Endodermal cell (in vitro differentiated cells): ENCODE measurements at places on chromosomes 12 and 14. TPM values are rescaled to one million over a fixed set of nuclear protein-coding genes. Genes with fewer than 3 reads are reported as not detected.

DNA sequence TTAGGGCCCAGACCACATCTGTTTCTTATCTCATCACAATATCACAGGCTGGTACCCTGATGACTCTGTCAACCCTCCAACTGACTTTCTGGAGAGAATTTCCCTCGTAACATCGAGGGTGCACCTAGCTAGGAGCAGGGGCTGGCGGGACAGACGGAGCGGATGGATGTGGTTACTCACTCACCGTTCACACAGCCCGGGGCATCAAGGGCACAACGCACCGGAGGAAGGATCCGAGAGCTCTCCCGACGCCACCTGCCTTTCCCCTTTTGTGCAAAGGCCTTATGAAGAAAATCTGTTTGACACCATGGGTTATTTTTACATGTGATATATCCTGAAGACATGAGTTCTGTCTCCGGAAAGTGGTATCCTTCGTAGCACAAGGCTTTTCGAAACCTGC, 31.4 kb downstream of the SLC15A4 start:
- H3K27me3 ChIP-seq, result no peaks in the 10 kb centered on the region
- DNase-seq, result peak; percentile 43
- H3K4me1 ChIP-seq, result peaks cover 10% of the 10 kb centered on the region

- H3K27me3 ChIP-seq, result peaks cover 41% of the 10 kb centered on the region
- H3K27ac ChIP-seq, result no peak overlapping the region
- no peaks in the 10 kb centered on the region for H3K36me3 ChIP-seq
- no peak for DNase-seq
- no peaks in the 10 kb centered on the region for H3K4me1 ChIP-seq
Observed at GRCh38 chr14:33611405-33612196, 339.3 kb downstream of the EGLN3 start.

Gene C12orf50
- total RNA-seq, result 0.35 TPM in 1 of 3 replicates, not detected in the others

GRCh38 chr14:52021957-52022600, 32.7 kb downstream of the RTRAF start:
- H3K27me3 ChIP-seq, result no peaks in the 10 kb centered on the region
- H3K4me1 ChIP-seq, result peaks cover 8% of the 10 kb centered on the region
- DNase-seq, result no peak
- no peak overlapping the region for H3K4me3 ChIP-seq

- no peaks in the 10 kb centered on the region for H3K36me3 ChIP-seq
- no peaks in the 10 kb centered on the region for H3K27me3 ChIP-seq
- H3K27ac ChIP-seq, result no peak overlapping the region
- H3K4me1 ChIP-seq, result no peaks in the 10 kb centered on the region
- DNase-seq, result no peak
Observed at GRCh38 chr14:106209755-106210154, 683.4 kb downstream of the TMEM121 start.

Gene A2M
- total RNA-seq, result 0.23 to 0.66 TPM in 2 of 3 replicates, not detected in the other

- H3K36me3 ChIP-seq, result peaks cover 54% of the 10 kb centered on the region
- no peak overlapping the region for H3K27ac ChIP-seq
- no peaks in the 10 kb centered on the region for H3K27me3 ChIP-seq
- H3K4me1 ChIP-seq, result no peaks in the 10 kb centered on the region
Observed at GRCh38 chr12:19482551-19483109, 43.3 kb downstream of the AEBP2 start.

Gene LRTM2
- total RNA-seq, result 0.40 TPM in 1 of 2 replicates, not detected in the other

DNA sequence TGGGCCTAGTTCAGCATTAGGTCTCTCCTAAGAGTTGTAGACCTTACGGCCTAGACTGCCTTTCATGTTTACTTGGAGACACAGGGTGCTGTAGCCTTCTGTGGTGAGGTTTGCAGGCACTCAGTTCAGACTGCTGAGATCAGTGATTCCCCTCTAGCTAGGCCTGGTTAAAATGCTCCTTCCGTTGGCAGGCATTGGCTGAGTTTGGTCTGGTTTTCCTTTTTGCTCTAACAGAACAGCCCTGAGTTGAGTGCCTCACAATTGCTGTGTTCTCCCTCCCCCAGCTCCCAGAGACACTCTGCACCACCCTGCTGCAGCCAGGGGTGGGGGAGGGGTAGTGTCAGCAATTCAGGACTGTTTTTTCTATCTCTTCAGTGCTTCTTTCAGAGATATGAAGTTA, 178.9 kb upstream of the DYRK2 start:
- no peak overlapping the region for H3K4me3 ChIP-seq
- H3K4me1 ChIP-seq, result peaks cover 6% of the 10 kb centered on the region
- H3K27me3 ChIP-seq, result no peaks in the 10 kb centered on the region

- no peak overlapping the region for H3K27ac ChIP-seq
- no peaks in the 10 kb centered on the region for H3K36me3 ChIP-seq
- H3K4me3 ChIP-seq, result no peak overlapping the region
- H3K4me1 ChIP-seq, result no peaks in the 10 kb centered on the region
- DNase-seq, result peak; percentile 61
- H3K27me3 ChIP-seq, result no peaks in the 10 kb centered on the region
Observed at GRCh38 chr14:88181072-88181471, 142.0 kb downstream of the KCNK10 start.

- H3K27me3 ChIP-seq, result no peaks in the 10 kb centered on the region
- H3K27ac ChIP-seq, result no peak overlapping the region
- no peak overlapping the region for H3K4me3 ChIP-seq
- H3K4me1 ChIP-seq, result no peaks in the 10 kb centered on the region
Observed at GRCh38 chr12:47124451-47124850, 44.7 kb upstream of the AMIGO2 start.

DNA sequence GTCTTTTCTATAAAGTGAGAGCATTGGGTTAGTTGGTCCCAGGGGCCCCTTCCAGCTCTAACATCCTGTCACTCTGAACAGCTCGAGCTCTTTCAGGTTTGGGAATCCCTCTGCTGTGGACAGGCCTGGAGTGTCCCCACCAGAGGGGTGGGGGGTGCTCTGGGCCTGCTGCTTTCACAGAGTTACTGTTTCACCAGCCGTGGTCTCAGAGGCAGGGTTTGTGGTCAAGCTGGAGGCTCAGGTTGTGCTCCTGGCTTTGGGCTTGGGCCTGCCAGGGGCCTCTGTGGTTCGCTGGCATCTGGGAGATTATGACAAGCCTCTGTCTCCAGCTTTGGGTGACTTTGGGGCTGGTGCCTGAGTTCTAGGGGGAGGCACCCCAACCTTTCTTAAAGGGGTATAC, 59.6 kb downstream of the FBXL14 start:
- H3K27me3 ChIP-seq, result peaks cover 82% of the 10 kb centered on the region
- DNase-seq, result peak; percentile 37
- H3K4me3 ChIP-seq, result no peak overlapping the region
- no peaks in the 10 kb centered on the region for H3K36me3 ChIP-seq

DNA sequence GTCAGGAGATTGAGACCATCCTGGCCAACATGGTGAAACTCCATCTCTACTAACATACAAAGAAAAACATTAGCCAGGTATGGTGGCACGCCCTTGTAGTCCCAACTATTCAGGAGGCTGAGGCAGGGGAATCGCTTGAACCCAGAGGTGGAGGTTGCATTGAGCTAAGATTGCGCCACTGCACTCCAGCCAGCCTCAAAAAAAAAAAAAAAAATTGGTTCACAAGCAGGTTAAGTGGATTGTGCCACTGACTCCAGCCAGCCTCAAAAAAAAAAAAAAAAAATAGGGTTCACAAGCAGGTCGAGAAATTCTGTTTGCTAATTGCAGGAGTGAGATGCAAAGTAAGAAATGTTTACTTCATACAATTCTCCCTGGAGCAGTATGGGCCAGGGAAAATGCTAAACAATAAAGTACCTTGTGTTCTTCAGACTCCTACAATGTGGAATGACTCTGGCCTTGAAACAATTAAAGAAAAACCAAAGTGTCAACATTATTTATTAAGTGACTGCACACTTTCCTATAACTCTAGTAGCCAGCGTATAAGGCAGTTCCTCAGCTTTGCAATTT, 6.1 kb downstream of the EDDM3B start:
- H3K36me3 ChIP-seq, result no peaks in the 10 kb centered on the region
- DNase-seq, result no peak
- H3K4me1 ChIP-seq, result no peaks in the 10 kb centered on the region

Gene MYO1H
- not detected in 3 replicates for total RNA-seq

GRCh38 chr12:93853698-93854478, 176.7 kb downstream of the CRADD start:
- no peak for DNase-seq
- no peak overlapping the region for H3K4me3 ChIP-seq
- H3K4me1 ChIP-seq, result peaks cover 13% of the 10 kb centered on the region

DNA sequence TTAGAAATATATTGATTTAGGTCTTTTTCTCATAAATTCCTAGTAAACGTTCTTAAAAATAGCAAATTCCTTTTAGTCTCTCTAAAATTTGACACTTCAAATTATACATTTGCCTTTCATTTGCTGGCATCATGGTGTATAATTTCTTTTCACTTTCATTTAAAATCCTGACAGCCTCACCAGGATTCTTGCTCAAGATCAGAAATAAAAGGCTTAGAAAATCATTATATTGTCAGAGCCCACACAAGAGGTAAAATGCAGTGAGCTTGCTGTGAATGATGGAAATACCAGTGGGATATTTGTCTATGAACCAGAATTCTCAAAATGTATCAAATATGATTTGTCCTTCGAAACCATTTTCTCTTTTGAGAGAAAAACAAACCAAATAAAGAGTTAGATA, 78.2 kb upstream of the PIK3C2G start:
- no peaks in the 10 kb centered on the region for H3K36me3 ChIP-seq
- DNase-seq, result no peak
- H3K4me3 ChIP-seq, result no peak overlapping the region
- H3K27me3 ChIP-seq, result peaks cover 19% of the 10 kb centered on the region

GRCh38 chr14:30861200-30861599, 13.2 kb upstream of the COCH start:
- no peaks in the 10 kb centered on the region for H3K4me1 ChIP-seq
- no peaks in the 10 kb centered on the region for H3K27me3 ChIP-seq
- H3K36me3 ChIP-seq, result no peaks in the 10 kb centered on the region
- H3K4me3 ChIP-seq, result no peak overlapping the region

Gene BDKRB2
- total RNA-seq, result 0.61 to 1.5 TPM (median 1.1 TPM) in 3 replicates

DNA sequence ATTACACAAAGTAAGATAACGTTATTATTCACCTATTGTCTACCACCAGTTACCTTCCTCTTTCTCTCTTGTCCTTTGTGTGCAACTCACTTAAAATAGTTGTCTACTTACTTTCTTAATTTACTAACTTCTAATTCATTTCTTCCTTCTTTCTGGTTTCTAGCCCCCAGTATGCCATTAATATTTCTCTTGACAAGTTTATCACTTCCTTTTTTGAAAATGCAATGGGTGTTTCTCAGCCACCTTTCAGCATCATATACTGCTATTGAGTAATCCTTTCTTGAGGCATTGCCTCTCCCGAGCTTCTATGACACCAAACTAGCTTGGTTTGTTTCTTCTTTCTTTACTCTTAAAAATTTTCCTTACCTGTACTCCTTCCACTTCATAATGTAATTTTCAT, 633.6 kb downstream of the TMTC2 start:
- no peaks in the 10 kb centered on the region for H3K27me3 ChIP-seq
- H3K36me3 ChIP-seq, result no peaks in the 10 kb centered on the region
- H3K4me1 ChIP-seq, result no peaks in the 10 kb centered on the region
- DNase-seq, result no peak
- H3K27ac ChIP-seq, result no peak overlapping the region

GRCh38 chr12:50599366-50600095, 94.7 kb downstream of the DIP2B start:
- no peaks in the 10 kb centered on the region for H3K27me3 ChIP-seq
- no peak overlapping the region for H3K27ac ChIP-seq
- H3K36me3 ChIP-seq, result no peaks in the 10 kb centered on the region
- DNase-seq, result no peak

Gene DHRS7
- 34.4 to 49.7 TPM (median 37.7 TPM) in 3 replicates for total RNA-seq

DNA sequence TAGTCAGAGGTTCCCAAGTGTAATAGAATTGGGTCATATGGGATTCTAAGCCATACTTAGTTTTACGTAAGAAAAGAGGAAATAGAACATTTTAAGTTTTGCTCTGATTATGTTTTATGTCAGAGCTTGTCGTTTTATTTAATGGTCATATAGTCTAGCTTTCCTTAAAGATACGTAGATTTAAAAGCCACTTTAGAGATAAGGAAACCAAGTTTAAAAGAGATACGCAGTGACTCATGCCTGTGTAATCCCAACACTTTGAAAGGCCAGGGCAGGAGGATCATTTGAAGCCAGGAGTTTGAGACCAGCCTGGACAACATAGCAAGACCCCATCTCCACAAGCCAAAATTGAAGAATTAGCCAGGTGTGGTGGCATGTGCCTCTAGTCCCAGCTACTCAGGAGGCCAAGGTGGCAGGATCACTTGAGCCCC, 19.5 kb downstream of the MAPK1IP1L start:
- H3K27ac ChIP-seq, result no peak overlapping the region
- no peaks in the 10 kb centered on the region for H3K27me3 ChIP-seq
- no peak for DNase-seq
- no peak overlapping the region for H3K4me3 ChIP-seq

DNA sequence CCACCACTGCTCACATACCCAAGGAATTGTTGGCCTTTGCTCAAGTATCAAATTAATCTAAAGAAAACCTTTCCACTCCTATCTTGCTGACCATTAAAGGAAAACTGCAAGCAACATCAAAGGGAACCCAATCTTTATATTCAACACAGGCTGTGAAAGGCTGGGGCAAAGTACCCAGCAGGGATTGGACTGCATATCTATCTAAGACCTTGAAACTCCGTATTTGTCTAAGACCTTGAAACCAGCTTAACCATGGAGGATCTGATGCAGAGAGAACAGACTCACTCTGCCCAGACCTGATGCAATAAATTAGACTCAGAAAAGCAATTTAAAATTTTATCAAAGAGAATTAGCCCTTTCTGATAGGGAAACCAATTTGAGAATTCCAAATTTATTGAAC, 102.2 kb downstream of the DIO2 start:
- H3K4me3 ChIP-seq, result no peak overlapping the region
- H3K4me1 ChIP-seq, result no peaks in the 10 kb centered on the region
- no peaks in the 10 kb centered on the region for H3K36me3 ChIP-seq
- H3K27me3 ChIP-seq, result no peaks in the 10 kb centered on the region
- no peak overlapping the region for H3K27ac ChIP-seq

DNA sequence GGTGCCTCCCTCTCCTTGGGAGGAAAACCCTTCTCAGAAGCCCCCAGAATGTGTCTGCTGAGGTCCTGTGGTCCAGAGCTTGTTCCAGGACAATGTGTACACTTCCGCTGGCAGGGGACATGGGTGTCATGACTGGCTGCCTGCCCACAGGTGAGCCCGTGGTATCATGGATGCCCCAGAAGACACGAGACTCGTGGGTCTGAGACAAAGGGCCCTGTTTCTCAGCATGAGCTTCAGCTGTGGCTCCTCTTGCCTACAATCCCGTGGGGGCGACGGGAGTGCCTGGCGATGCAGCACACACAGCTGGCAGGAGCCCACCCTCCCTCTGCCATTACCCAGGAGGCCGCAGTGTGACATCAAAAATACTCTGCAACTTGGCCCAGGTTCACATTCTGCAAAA, 7.0 kb downstream of the TMEM121 start:
- no peaks in the 10 kb centered on the region for H3K4me1 ChIP-seq
- no peak overlapping the region for H3K27ac ChIP-seq
- peaks cover 4% of the 10 kb centered on the region for H3K27me3 ChIP-seq
